ENCODE measurements at places on chromosomes 6 and 20.

GRCh38 chr6:40626886-40627285 lies 39.7 kb upstream of the LRFN2 start:
- DNase-seq, result no peak

- no peak for DNase-seq
Measured at GRCh38 chr6:28212510-28213212, 12.4 kb upstream of the ZSCAN9 start.

DNA sequence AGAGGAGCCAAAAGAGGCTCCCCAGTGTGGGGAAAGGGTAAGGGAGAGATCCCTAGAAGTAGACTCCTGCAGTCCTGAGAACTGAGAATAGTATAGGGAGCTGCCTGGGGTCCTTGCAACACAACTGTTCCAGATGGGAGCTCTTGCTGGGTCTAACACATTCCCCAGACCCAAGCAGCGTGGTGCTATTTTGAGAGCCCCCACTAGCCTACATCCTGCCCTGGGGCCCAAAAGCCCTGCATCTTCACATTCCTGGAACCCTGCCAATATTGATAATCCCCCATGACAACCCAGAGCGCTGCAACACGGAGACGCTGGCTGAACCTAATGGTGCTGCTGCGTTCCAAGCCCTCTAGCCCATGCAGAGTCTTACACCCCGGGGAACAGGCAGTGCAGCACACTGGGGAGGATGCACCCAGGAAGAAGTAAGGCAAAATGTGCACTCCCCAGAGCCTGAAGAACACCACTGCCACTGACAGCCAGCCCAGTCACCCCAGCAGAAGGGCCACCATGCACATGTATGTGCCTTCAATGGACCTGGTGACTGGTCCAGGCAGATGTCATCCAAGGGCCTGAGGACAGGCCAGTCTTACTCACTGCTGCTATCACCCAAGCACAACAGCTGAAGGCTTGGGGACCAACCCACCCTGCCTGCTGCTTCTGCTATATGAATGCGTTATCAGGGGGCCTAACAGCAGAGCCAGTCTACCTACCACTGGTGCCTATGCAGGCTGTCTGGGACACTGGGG lies 7.0 kb upstream of the RNF217 start:
- DNase-seq, result no peak

- no peak for DNase-seq
Measured at GRCh38 chr20:37690626-37691369, 3.0 kb upstream of the CTNNBL1 start.

- DNase-seq, result no peak
Measured at GRCh38 chr6:141531040-141531439, 601.7 kb upstream of the GJE1 start.

DNA sequence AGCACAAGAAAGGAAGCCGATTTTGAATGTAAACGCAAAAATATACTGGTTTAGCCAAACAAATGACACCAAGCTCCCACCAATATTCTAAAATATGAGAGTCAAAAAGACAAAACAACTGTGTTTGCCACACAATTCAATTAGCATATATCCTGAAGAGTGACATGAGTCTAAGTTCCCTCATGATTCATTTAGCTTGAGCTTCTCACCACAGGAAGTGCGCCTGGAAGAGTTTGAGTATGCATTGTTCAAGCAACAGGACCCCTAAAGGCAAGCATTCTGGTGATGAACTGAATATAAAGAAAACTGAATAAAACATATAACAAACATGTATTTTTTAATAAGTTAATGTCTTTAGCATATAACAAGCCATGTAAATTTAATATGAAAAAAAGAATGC lies 115.2 kb upstream of the RUNX2 start:
- no peak for DNase-seq

DNA sequence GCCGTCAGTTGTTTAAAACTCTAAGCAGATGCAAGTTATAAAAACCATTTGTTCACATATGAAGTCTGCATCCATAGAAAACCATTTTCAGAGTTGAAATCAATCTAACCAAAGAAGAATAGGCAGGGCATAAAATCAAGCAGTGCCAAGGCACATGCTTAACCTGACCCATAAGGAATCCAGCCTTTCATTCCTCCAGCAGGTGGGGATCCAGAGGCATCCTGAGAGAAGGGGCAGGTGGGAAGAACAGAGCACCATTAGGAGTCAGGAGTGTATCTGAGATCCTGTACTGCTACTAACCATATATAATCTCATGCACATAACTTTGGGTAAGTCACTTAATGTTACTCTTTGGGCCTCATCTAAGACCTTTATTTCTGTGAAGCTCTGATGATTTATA lies 29.4 kb upstream of the FOXO3 start:
- no peak for DNase-seq

DNA sequence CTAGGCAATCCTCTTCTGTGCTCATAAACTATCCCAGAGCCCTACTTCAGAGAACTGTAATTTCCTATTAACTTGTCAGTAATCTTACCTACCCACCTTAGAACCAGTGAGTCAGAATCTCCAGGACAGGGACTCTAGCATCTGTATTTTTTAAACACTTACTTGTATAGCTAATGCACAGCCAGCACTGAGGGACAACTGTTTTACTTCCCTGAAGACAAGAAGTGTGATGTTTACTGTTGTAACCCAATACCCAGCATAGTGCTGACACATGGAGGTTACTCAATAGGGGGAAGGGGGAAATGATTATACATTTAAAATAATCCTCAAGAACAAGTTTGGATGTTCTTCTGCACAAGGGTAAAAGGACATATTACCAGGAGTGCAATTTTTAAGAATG lies 130.8 kb downstream of the BTBD9 start:
- DNase-seq, result no peak

Measured in hematopoietic multipotent progenitor cell (in vitro differentiated cells).